HepG2 (cell line): ENCODE measurements at places on chromosomes 7 and 10. TPM values are rescaled to one million over a fixed set of nuclear protein-coding genes. Genes with fewer than 3 reads are reported as not detected.

The FFAR4 gene
- total RNA-seq: not detected in 2 replicates

The SLC35B4 gene
- 10.8 and 17.1 TPM in 2 replicates for total RNA-seq

The SEC61G gene
- 328 and 434 TPM in 2 replicates for total RNA-seq

GRCh38 chr10:77422491-77423338 is 214.9 kb downstream of the KCNMA1 start:
- no peaks in the 10 kb centered on the region for H3K4me1 ChIP-seq
- no peaks in the 10 kb centered on the region; the same call in 2 of the 3 replicates for H3K27me3 ChIP-seq
- no peaks in the 10 kb centered on the region for H3K36me3 ChIP-seq
- H3K4me3 ChIP-seq: no peak overlapping the region
- DNase-seq: no peak

- no peak overlapping the region for H3K4me3 ChIP-seq
- no peaks in the 10 kb centered on the region for H3K27me3 ChIP-seq
- no peaks in the 10 kb centered on the region for H3K4me1 ChIP-seq
- H3K36me3 ChIP-seq: no peaks in the 10 kb centered on the region
- no peak for DNase-seq
Observed at GRCh38 chr10:82762641-82763040, 887.6 kb downstream of the NRG3 start.

DNA sequence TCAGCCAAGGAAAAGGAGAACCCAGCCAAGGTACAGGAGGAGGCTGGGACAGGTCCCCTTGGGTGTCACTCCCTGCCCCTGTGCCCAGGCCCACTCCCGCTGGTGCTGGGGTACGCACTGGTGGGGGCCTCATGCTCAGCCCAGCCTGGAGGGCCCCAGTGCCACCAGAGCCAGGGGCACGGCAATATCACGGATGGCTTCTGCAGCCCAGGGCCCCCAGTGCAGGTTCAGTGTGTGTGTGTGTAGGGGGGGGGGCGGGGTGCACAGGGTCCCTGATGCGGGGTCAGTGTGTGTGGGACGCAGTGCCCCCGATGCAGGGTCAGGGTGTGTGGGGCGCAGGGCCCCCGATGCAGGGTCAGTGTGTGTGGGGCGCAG is 23.4 kb upstream of the ZNF716 start:
- no peak overlapping the region for H3K4me3 ChIP-seq
- no peaks in the 10 kb centered on the region for H3K36me3 ChIP-seq
- H3K27me3 ChIP-seq: no peaks in the 10 kb centered on the region

- H3K4me1 ChIP-seq: peaks cover 72% of the 10 kb centered on the region
- DNase-seq: peak; percentile 98
- H3K36me3 ChIP-seq: no peaks in the 10 kb centered on the region; the same call in 1 of the 2 replicates
Observed at GRCh38 chr7:64999165-65000004, 7.1 kb downstream of the ERV3-1 start.

- H3K4me1 ChIP-seq: peaks cover 6% of the 10 kb centered on the region; the same call in 1 of the 2 replicates
- no peaks in the 10 kb centered on the region for H3K36me3 ChIP-seq
- DNase-seq: no peak
- H3K27me3 ChIP-seq: no peaks in the 10 kb centered on the region
- H3K27ac ChIP-seq: no peak overlapping the region
Observed at GRCh38 chr7:125059861-125060456, 130.3 kb upstream of the POT1 start.

- H3K4me1 ChIP-seq: no peaks in the 10 kb centered on the region
- no peak overlapping the region for H3K27ac ChIP-seq
- DNase-seq: no peak
- no peaks in the 10 kb centered on the region for H3K36me3 ChIP-seq
- H3K4me3 ChIP-seq: no peak overlapping the region
- H3K27me3 ChIP-seq: no peaks in the 10 kb centered on the region
Observed at GRCh38 chr7:25739143-25739542, 412.9 kb upstream of the NFE2L3 start.

- no peaks in the 10 kb centered on the region for H3K4me1 ChIP-seq
- H3K27ac ChIP-seq: no peak overlapping the region
- no peaks in the 10 kb centered on the region for H3K36me3 ChIP-seq
- no peak overlapping the region for H3K4me3 ChIP-seq
- H3K27me3 ChIP-seq: peaks cover 5% of the 10 kb centered on the region; the same call in 1 of the 2 replicates
- no peak for DNase-seq
Observed at GRCh38 chr10:122505011-122505410, 43.7 kb downstream of the HTRA1 start.

DNA sequence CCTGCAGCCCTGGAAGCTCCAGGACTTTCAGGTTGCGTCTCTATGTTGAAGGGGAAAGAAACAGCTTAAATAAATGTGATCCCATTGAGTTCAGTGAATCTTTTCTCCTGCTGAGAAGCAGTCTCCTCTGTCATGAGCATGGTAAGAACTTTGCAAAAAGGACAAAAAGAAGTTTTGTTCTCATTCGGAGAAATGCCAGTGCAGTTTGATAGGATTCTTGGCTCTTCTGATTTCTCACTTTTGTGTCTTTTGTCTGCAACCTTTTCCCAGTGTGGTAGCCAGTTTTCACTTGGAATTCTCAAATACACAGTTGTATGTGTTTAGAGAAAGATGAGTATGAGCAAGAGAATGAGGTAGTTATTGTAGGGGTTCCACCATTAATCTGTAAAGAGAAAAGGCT is 64.3 kb downstream of the AP3M1 start:
- no peaks in the 10 kb centered on the region for H3K27me3 ChIP-seq
- no peaks in the 10 kb centered on the region for H3K4me1 ChIP-seq
- peaks cover 31% of the 10 kb centered on the region; the same call in 2 of the 3 replicates for H3K36me3 ChIP-seq

- no peaks in the 10 kb centered on the region for H3K27me3 ChIP-seq
- peak overlapping the region; percentile 65 for H3K4me3 ChIP-seq
- no peaks in the 10 kb centered on the region; the same call in 1 of the 2 replicates for H3K36me3 ChIP-seq
- H3K4me1 ChIP-seq: peaks cover 89% of the 10 kb centered on the region
- peak overlapping the region; percentile 80 for H3K27ac ChIP-seq
Observed at GRCh38 chr7:47573758-47574481, 8.0 kb downstream of the TNS3 start.
